ENCODE measurements at places on chromosomes 6 and 20. TPM values are rescaled to one million over a fixed set of nuclear protein-coding genes. Genes with fewer than 3 reads are reported as not detected.

DNA sequence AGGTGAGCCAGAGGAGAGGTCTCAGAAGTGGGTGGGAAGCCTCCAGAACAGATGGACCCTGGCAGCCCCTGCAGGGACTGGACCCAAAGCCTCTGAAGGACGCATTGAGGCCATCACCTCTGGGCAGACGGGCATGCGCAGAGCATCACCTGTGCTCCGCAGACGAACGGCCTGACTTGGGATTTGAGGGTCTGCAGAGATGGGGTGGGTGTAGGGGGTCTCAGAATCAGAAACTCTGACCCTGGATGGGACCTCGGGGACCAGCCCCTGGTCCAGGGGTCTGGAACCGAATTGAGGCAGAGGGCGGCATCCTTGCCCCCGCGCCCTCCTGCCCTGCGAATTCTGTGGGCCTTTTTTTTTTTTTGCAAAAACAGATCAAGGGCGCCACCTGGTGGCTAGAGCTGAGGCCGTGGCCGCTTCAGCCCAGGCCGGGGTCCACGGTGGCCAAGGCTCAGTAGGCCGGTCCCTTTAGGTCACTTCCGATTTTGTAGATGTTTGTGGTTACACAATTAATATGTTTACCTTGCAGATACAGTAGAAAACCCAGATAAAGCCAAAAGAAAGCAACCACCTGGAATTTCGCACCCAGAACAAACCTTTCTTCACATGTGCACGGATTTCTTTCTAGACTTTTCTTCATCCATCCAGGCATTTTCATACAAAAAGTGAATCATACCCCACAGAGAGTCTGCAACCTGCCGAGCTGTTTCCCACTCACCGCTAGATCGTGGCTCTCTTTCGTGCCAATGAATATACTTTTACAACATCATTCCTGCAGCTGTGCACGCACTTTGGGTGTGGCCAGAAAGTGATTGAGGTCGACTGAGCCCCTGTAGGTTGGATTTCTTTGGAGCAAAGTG lies 25.9 kb downstream of the ZBP1 start:
- peak; percentile 87 for DNase-seq

- DNase-seq, result no peak
Measured at GRCh38 chr20:2746636-2747265, 53.7 kb downstream of the CPXM1 start.

- DNase-seq, result peak; percentile 52
Measured at GRCh38 chr20:1280195-1281102, 14.4 kb downstream of the SNPH start.

DNA sequence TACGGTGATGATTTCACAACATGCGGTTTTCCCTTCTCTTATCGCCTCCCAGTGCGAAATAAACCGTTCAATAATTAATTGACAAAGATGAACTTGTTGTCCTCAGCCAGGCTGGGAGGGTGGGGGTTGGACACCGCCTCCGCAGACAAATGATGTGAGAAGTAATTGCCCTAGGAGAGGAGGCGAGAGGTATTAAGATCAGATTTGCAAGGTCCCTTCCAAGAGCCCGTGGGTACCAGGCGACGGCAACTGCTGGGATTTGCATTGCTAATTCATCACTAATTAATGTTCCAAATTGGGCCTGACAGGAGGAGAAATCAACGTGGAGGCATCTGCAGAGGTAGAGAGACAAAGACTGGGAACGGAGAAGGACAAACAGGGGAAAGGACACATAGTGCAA lies 90.2 kb upstream of the CCDC167 start:
- DNase-seq, result no peak

DNA sequence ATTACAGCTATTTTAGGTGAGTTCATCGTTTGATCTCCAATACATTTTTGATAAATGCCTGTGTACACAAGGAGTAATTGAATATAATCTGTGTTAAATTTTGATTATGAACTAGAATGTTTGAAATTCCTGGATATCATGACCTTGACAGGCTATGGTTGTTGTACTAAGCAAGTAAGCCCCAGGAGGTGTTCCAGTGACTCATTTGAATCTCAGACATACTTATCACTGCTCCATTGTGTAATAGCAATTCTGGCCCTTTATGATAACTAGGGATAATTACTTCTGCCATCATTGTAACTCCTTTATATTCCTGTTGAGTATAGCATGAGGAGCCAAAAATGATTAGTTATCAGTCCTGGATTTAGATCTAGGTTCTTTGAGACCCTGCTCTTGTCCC lies 1424.6 kb upstream of the ADGRB3 start:
- DNase-seq, result no peak

DNA sequence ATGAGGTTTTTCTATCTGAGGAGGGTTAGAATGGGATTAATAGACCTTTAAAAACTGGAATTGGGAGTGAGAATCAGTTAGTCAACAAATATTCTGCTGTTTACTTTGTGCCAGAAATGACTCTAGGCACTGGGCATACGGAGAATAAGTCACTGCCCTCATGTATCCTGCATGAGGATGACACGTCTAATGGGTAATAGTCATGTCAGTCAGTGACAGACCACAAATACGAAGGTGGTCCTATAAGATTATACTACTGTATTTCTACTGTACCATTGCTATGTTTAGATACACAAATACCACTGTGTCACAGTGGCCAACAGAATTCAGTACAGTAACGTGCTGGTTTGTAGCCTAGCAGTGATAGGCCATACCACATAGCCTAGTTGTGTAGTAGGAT lies 30.7 kb downstream of the ZFAND3 start:
- no peak for DNase-seq

GRCh38 chr6:144528743-144529425 lies 243.7 kb downstream of the UTRN start:
- no peak for DNase-seq

The TRIM31 gene
- total RNA-seq, result 0.09 TPM

GRCh38 chr6:7390226-7390878 lies 744 bp downstream of the RIOK1 start:
- no peak for DNase-seq

- DNase-seq, result no peak
Measured at GRCh38 chr20:38387953-38388352, 41.7 kb downstream of the LBP start.

DNA sequence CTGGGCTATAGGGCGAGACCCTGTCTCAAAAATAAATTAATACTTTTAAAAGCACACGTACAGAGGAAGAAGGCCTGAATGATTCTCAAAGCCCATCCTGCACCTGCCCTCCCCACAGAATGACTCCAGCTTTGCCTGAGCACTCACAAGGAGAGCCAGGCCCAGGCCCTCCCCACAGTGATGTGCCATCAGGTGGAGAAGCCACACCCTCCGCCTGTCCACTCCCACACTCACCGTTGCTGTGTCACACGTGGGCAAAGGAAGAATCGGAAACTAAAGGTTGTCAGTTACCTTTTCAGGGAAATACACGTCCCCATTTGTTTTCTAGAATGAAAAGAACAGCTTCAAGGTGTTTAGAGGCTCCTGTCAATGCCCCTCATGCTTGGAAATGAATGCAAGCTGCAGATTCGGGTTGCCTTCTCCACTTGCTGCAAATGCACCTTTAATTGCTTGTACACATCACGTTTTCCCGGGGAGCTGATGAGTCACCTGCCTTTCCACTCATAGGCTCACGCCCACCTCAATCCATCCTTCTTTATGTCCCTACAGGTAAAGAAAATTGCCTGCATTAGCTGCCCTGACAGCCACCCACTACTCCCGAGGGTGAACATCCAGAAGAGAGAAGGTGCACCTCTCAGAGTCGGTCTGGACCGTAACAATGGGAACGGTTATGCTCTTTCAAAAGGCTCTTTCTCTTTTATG lies 45.5 kb upstream of the AFDN start:
- no peak for DNase-seq

GRCh38 chr6:71287038-71287437 lies 1.6 kb upstream of the OGFRL1 start:
- DNase-seq, result no peak
